Anterior cingulate cortex (tissue), 58 donors: ENCODE measurements at places on chromosomes 2 and 18.

GRCh38 chr2:115543461-115543860 lies 1101.0 kb downstream of the DPP10 start:
- no peak for DNase-seq

DNA sequence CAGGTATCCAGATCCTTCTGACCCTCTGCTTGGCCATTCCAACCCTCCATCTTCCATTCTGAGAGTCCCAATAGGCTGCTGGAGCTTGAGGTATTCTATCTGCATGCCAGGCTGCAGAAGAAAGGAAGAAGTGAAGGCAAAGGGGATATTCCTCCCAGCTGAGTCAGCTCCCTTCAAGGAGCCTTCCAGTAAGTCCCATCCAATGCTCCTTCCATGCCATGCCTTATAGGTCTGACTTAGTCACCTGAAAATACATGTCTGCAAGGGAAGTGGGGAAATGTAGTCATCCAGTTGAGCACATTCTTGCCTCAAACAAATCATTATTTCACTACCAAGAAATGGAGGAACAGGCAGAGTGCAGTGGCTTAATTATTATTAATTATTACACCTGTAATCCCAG lies 464.6 kb downstream of the CNTNAP5 start:
- DNase-seq = no peak

DNA sequence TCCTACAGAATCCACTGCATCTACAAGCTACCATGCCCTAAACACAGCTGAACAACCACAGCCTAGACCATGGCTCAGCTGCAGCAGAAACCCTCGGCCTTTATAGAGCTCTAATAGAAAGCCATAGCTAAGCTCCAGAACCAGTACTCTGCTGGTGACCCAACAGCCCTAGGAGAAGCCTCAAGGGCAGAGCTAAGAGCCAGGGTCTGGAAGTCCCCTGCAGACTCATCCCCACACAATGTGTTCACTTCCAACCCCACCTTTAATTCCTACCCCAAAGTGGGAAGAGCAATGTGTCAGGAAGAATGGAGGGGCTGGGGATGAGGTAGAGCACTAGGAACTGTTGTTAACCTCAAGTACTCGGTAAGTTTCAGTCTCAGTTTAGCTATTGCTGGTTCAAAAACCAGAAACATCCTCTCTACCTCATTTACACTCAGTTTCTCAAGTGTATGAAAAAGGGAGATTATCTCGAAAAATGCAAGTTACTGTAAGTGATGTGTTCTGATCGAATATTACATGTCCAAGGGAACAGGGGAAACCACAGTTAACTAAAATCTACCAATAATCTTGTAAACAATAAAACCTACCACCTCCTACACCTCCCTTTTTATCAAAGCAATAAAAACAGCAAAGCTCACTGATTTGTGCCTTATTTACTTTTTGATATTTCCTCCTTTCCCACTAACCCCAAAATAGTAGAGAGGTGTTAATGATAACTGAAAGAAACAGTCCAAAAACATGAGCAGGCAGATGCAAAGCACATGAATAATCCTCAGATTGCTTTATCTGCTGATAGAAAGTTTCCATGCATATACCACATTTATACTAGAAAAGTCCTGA lies 36.2 kb downstream of the THADA start:
- no peak for DNase-seq

- no peak for DNase-seq
Measured at GRCh38 chr2:26613241-26614215, 27.6 kb downstream of the CIB4 start.

- no peak for DNase-seq
Measured at GRCh38 chr2:161373942-161374341, 42.2 kb upstream of the TBR1 start.

DNA sequence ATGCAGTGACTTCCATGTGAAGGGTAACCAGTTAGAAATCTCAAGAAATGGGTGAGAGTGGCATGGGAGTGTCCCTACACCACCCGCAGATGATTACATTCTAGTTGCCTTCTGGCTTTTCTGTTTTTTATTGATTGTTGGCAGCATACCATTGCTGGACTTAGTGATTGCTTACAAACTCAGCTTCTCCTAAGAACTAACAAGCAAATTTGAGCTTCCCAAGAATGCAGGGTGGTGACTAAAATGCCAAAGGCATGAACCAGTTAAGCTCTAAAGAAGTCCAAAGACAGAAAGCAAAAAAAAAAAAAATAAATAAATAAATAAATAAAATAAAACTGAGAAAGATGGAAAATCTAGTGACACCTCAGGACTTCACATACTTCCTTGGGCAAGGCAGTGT lies 245.5 kb upstream of the PARD3B start:
- DNase-seq = no peak

- DNase-seq = no peak
Measured at GRCh38 chr2:158300394-158300793, 156.2 kb downstream of the CCDC148 start.

- no peak for DNase-seq
Measured at GRCh38 chr2:109500910-109501309, 112.9 kb downstream of the SEPTIN10 start.

DNA sequence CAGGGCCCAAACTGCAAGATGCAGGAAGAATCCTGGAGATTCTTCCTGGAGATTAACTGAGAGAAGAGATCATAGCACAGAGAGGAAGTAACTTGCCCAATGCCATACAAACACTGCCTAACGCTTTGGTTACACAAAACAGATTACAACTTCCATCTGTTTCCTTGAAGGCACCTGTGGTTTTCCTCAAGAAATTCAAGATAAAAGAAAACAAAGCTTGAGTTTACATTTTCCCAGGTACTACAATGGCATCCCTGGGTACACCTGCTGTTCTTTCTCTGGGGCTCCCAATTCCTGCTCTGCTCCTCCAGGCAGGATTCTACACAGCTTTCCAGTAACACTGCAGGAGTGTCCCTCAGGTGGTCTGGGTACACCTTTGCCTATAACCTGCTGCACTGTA lies 781.9 kb upstream of the ID2 start:
- DNase-seq = no peak

DNA sequence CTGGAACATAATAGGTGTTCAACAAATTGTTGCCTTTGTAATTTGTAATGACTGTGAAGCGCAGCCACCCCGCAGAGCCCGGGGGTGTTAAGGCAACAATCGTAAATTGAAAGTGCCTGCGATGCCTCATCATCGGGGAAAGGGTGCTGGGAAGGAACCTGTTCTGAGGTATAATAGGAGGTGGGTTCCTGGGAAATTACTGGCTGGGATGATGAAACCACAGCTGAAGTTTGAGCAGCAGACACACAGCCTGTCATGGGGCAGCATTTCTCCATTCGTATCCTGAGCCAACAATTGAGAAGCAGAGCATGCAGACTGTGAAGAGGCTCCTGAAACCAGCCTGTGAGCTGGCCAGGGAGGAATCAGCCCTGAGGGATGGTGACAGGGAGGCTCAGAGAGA lies 404.0 kb upstream of the MYT1L start:
- no peak for DNase-seq

DNA sequence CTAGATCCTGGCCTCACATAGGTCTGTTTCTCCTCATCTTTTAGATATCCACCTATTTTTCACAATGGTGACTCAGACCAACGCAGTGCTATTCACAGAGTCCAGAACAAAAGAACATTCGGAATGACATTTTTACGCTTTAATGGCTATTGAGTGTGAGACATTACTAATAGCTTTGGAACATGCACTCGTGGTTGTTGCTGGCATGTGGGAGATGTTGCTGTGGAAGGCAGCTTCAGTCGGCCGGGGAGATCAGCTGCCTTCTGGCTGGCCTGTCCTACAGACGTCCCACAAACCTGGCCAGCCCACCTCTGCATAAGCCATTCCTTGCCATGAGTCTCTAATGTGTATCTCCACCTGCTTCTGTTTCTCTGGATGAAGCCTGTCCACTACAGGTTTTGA lies 3.4 kb downstream of the MBP start:
- no peak for DNase-seq

GRCh38 chr2:12217175-12217574 lies 470.7 kb downstream of the LPIN1 start:
- no peak for DNase-seq

DNA sequence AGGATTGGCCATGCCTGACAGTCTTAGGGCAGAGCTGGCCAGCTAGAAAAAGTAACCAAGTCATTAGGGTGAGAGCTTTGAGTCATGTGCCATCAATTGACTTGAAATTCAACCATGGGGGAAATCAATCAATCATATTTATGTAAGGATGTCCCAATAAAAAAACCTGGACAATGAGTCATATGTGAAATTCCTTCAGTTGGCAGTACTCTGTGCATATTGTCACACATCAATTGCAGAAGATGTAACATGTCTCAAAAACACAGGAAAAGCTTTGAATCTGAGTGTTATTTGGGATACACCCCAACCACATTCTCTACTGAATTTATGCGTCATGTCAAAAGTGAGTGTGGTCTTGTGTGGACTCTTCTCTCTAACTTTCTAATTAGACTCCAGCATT lies 1004.1 kb upstream of the NRXN1 start:
- DNase-seq = no peak

DNA sequence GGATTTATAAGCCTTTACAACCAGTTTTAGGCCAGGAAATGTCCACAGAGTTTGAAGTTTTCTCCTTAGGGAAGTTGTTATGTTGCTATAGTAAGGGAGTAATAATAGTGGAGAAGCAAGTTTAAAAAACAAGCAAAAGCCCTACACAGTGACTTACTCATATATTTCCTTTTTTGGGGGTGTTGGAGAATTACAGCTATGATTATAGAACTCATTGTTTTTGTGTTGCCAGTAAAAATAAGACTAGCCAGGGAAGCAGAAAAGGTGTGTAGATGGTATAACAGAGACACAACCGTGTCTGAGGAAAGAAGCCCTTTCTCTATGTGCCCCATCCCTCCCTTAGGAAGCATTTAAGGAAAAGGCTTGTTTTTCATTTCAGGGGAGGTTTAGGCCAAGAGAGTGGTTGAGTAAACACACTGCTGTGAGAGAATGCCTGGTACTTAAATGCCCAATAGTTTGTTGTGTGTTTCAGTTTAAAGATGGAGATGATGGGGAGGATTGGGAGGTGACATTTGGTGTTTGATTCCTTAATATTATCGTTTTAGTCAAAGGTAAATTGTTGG lies 2.3 kb downstream of the VAPA start:
- DNase-seq = no peak

DNA sequence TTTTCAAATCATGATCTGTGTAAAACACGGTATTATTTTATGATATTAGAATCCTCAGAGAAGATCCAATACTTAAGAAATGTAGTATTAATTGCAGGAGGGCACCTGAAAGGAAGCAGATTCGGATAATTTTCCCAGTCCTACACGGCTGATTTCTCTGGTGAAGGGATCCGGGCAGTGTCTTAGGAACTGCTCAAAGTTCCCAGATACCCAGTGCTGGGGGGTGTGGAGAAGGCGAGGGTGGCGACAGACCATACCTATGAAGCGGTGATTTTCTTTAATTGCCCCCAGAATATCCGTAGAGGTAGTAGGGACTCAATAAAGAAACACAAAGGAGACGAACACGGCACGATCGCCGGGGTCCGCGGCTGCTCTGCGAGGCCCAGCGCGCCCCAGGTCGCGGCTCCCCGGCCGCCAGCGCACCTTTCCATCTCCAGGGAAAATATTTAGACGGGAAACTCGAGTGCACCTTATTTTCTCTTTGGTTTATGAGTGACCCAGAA lies 1.4 kb upstream of the SOX11 start:
- no peak for DNase-seq

DNA sequence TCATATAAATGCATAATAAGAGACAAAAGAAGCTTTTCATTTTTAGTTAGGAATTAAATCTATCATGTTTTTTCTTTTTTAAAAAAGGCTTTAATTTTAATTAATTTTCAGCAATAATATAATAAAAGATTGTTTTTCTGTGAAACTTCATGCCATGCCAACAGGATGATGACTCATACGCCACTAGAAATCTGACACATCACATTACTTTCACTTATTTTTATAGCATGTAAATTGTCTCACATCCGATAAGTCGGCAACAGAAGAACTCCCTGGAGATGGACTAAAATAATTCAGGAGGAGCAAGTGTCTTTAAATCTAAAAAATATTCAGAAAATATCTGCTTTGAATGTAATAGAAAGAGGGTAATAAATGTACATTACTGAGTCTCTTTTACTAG lies 1024.2 kb upstream of the ACVR2A start:
- no peak for DNase-seq

- no peak for DNase-seq
Measured at GRCh38 chr2:23077596-23077995, 307.4 kb upstream of the KLHL29 start.

DNA sequence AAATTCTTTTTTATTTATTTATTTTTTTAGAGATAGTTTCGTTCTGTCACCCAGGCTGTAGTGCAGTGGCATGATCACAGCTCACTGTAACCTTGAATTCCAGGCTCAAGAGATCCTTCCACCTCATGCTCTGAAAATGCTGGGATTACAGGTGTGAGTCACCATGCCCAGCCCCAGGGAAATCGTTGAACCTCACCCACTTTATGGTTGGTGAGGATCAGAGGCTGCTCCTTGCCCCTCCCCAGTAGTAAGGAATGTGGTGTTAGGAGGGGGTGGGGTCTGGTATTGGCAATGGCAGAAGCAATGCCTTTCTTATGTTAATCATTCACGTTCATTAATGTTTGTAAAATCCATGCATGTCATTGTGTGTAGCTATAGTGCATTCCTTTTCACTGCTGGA lies 161.9 kb downstream of the SUCLG1 start:
- DNase-seq = no peak

- no peak for DNase-seq
Measured at GRCh38 chr2:237182422-237183123, 96.9 kb downstream of the COPS8 start.

GRCh38 chr18:68699043-68699442 lies 15.9 kb downstream of the TMX3 start:
- no peak for DNase-seq

GRCh38 chr2:136189221-136189782 lies 71.4 kb upstream of the CXCR4 start:
- no peak for DNase-seq

DNA sequence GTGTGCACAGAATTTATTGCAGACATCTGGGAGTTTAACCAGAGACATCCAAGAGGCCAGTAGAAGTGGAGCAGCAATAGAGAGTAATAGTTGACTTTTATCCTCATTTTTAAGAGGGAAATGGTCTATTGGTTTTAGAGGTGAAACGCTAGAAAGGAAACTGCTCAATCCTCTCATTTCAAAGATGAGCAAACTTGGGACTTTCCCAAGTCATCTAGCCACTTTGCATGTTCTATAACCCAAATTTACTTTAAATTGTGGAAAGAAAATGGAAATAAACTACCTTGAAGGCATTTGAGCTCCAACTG lies 601.7 kb downstream of the ARHGAP15 start:
- DNase-seq = no peak

DNA sequence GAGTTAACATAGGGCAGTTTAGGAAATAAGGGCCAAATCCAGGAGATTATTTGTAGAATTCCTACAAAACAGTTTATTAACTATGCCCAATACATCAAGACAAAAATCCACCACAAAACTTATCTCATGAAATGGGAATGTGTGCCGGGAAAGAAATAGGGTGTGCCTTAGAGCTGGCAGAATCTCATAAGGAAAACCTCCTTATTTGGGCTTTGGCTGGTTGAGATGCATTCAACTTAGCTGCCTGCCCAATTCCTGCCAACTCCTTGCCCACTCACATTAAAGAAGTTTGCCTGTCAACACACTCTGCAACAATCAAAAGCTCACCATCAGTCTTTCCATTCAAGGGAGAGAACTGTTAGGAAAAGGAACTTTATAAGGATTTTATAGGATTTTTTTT lies 500.6 kb downstream of the SATB2 start:
- DNase-seq = no peak
